ENCODE measurements at places on chromosomes 5 and 9.

DNA sequence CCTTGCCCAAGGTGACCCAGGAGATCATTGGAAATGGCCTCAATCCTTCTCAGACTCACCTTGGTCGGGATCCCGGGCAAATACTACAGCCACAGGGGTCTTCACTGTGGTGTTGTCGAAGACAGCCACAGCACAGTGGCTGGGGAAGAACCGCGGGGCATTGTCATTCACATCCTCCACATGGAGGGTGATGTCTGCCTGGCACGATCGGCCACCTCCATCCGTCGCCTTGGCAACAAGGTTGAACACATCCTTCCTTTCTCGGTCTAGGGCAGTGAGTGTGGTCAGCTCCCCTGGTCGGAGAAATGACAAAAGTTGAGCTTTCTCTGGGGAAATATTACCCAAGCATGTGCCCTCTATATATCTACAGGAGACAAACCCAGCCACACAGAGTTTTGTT lies 56.8 kb downstream of the FAT2 start:
- no peak for DNase-seq

DNA sequence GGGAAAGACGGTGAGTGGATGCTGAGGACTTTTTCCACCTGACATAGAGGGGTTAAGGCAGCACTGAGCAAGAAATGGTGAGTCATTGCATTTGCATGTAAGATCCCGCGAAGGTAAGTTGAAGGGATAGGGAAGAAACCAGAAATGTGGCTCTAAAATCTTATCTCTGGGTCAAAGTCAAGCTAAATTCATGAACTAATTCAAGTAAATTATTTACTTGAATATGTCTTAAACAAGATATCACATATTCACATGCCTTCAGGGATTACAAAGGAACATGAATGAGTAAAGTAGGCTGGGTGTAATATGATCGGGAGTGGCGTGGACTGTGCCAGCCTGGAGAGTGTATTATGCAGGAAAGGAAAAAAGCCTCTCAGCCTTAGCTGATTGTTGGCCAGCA lies 74.4 kb upstream of the EQTN start:
- no peak for DNase-seq

GRCh38 chr5:146060221-146060585 lies 45.2 kb downstream of the PLAC8L1 start:
- no peak for DNase-seq

DNA sequence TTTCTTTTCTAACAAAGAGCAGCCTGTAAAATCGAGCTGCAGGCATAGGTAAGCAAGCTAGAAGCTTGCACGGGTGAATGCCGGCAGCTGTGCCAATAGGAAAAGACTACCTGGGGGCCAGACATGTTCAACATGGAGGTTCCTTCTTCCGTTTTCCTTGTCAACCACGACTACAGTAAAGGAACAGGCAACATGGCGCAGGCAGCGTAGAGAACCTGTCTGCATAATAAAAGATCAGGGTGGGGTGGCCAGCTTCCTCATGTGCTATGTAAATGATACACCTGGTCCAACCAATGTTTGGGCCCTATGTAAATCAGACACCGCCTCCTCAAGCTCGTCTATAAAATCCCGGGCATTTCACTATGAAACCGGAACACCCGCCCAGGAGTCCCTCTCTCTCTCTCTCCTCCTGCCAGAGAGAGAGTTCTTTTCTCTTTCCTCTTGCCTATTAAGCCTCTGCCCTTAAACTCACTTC lies 103.8 kb upstream of the LIFR start:
- no peak for DNase-seq

DNA sequence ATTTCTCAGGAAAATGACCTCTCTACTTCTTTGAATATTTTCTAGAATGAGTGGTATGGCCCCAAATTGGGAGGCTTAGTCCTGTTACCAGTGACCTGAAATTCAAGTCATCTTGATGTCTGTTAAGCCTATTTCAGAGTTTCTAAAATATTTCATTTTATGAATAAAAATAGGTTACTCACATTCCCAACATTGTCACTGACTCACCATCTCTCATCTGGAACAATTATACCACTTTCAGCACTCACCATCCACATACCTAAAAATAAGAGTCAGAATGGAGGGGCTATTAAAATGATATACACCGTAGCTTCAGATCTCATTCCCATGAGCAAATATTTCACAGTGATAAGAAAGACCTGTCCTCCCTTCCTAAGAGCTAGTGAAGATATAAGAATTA lies 71.8 kb downstream of the KIAA1958 start:
- DNase-seq = peak; percentile 91

DNA sequence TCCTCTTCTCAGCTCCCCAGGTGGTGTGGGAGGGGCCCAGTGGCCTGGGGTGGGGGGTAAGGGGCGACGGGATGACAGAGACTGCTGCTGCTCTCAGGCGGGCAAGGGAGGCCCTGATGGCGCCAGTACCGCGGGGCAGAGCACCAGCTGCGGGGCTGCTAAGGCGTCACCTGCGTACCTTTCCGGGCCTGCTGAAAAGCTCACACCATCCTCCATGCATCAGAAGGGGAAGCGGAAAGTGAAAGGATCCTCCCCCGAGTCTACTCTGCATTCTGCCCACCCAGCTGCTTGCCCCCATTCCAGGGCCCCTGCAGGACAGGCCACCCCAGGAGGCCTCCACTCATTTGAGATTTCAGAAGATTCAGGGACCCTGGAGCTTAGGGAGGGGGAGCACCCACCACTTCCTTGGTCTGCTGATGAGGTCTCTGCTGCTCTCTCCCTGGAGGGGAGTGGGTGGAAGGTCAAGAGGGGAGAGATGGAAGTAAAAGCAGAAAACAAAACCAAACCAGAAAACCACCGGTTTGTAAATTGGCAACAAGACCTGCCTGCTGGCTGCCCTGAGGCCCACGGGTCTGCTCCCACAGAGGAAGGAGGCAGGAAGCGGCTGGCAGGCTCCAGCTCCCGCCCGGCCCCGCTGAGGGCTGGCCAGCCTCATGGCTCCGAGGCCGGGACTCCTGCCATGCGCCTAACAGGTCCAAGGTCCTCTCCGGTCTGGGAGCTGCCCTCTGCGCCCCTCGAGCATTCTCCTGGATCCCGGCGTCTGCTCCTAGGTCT lies 33.6 kb downstream of the PRRT1B start:
- DNase-seq = no peak

GRCh38 chr5:3650868-3651267 lies 55.2 kb downstream of the IRX1 start:
- no peak for DNase-seq

DNA sequence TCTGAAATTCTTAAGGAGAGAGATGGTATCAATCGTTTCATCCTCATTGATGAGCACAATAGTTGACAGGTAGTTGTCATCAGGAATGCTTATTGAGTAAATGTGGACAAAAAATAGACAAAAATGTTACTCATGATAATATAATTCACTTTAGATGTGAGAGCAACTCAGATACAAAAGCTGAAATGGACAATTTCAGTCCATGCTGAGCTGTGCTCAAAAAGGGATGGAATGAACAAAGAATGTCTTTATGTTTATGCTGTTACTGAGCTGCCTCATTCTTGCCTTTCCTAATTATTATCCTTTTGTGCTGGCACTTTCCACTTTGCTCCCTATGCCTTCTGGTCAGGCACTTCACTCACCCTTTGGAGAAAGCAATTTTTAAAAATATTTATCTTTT lies 49.5 kb downstream of the JAKMIP2 start:
- DNase-seq = no peak

DNA sequence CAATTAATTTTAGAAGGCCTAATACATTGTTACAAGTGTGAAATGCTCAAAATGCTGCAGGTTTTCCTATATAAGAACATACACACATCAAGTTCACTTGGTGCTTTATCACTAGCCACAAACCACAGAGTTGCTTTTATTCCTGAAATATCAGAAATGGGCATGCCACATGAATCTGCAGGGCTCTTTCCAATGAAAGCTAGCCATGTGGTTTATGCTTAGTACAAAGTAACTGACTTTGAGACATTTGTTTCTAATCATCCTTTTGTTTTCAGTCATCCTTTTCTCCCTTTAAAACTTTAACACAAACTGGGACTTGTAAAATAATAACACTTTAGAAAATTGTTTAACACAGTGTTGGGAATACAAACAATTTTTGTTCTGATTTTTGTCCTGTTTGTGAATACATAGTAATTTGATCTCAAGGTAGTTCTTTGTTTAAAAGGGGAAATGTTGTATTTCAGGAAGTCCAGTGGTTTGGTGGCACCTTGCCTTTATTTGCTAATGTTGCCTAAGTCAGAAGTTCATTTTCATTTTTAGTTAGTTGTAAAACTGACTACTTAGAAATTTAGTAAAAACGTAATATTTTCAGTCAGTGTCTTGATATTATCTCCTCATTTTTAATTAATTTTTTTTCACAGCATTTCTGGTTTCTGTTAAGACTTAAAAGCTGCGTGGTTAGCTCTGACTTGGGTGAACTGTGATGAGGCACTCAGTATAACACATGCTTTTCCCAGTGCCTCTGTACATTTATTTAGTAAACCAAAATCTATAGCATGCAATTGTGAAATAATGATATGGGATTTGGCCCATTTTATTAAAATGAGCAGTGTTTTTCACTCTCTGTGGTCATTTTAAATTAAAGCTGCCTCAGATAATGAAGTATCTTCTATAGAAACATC lies 18.6 kb downstream of the PRDM6 start:
- no peak for DNase-seq

- DNase-seq = peak; percentile 79
Observed at GRCh38 chr5:164191240-164191639, 685.8 kb downstream of the MAT2B start.

- no peak for DNase-seq
Observed at GRCh38 chr5:171899792-171900191, 106.6 kb downstream of the FBXW11 start.

DNA sequence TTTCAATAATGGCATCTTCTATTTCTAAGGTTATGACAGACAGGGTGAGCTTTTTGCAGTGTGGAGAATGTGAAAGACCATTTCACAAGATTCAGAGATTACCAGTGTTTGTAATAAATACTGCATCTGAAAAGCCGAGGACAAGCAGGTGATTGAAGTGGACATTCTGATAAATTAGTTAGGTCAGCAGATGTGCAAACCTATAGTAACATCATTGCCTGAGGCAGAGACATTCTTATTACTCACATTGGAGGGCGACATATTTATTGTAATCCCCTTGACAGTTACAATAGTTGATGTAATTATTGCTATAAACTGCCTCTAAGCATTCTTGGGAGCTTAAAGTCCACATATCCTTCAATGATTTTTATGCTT lies 3.3 kb downstream of the RASGRF2 start:
- no peak for DNase-seq

DNA sequence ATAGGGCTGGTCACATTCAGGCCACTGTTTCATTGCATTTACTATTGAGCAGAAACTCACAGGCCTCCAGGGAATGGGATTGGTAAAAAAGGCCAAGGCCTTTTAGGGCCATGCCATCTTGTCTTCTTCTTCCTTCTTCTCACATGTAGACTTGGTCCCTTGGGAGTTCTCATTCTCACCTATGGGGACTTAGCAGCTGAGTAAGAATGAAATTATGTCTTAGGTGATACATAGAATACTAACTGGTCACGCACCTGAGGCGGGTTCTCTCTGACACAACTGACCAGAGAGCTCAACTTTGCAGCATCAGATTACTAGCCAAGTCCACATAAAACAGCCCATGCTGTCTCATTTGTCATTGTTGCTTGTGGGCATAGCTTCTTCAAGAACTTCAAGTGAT lies 641.8 kb downstream of the EFNA5 start:
- no peak for DNase-seq

DNA sequence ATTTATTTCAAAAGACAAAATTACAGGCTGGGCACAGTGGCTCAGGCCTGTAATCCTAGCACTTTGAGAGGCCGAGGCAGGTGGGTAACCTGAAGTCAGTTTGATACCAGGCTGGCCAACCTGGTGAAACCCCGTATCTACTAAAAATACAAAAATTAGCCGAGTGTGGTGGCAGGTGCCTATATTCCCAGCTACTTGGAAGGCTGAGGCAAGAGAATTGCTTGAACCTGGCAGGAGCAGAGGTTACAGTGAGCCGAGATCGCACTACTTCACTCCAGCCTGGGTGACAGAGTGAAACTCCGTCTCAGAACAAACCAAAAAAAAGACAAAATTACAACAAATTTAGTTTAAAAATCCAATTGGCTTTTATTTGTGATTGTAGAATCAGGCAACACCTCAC lies 14.3 kb upstream of the SLC30A5 start:
- DNase-seq = no peak

DNA sequence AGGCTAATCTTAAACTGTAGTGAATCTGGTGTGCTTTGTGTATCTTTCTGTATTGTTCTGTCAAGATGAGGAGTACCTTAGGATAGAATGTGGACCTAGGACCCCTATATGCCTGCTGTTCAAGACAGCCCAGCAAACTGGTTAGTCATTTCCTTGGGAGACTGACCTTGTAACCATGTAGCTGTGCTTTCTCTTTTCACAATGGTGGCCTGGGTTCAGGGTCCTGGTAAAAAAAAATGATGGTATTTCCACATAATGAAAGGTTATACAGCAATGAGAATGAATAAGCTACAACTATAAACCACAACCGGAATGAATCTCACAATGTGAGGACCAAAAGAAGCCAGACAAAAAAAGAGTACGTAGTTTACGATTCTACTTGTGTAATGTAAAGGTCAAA lies 36.4 kb upstream of the F2RL1 start:
- peak; percentile 4 for DNase-seq

DNA sequence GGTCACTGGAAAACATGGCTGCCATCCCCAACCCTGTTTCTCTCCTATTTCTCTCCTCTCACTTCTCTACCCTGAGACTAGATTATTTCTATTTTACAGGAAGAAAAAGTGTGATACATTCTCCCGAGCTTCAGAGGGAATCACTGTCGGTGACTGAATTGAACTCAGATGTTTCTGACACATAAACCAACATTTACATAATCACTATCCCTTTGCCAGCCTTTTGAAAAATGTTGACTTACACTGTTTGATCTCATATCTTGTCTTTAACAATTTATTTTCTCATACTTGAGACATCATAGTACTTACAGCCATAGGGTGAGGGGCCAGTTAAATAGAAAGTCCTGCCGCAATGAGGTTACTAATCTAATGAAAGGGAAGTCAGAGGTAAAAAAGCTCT lies 25.1 kb upstream of the PPP2CA start:
- no peak for DNase-seq
